ENCODE measurements at places on chromosomes 3 and 15.
A peak's percentile ranks its signal among the peaks of the same experiment; 100 is the strongest.

- no peak for DNase-seq
Measured at GRCh38 chr3:188972310-188972709, 199.5 kb upstream of the TPRG1 start.

DNA sequence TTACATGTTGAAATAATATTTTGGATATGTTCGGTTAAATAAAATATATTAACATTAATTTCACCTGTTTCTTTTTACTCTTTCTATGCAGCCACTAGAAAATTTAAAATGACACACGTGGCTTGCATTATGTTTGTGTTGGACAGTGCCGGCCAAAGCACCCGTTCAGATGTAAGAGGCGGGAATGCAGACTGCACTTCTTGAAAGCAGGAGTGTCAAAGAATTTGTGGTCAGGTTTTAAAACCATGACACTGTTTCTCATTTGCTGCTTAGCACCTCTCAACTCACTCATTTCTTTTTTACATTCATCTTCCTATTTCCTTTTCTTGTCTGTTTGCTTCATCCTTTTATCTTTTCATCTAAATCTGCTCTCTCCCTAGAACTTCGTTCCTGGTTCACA is 35.3 kb upstream of the MINAR1 start:
- no peak for DNase-seq

GRCh38 chr3:153094386-153094785 is 67.6 kb upstream of the RAP2B start:
- no peak for DNase-seq

GRCh38 chr15:51444112-51444511 is 102.7 kb downstream of the GLDN start:
- no peak for DNase-seq

- DNase-seq: no peak
Measured at GRCh38 chr3:126895178-126896066, 87.5 kb upstream of the PLXNA1 start.

DNA sequence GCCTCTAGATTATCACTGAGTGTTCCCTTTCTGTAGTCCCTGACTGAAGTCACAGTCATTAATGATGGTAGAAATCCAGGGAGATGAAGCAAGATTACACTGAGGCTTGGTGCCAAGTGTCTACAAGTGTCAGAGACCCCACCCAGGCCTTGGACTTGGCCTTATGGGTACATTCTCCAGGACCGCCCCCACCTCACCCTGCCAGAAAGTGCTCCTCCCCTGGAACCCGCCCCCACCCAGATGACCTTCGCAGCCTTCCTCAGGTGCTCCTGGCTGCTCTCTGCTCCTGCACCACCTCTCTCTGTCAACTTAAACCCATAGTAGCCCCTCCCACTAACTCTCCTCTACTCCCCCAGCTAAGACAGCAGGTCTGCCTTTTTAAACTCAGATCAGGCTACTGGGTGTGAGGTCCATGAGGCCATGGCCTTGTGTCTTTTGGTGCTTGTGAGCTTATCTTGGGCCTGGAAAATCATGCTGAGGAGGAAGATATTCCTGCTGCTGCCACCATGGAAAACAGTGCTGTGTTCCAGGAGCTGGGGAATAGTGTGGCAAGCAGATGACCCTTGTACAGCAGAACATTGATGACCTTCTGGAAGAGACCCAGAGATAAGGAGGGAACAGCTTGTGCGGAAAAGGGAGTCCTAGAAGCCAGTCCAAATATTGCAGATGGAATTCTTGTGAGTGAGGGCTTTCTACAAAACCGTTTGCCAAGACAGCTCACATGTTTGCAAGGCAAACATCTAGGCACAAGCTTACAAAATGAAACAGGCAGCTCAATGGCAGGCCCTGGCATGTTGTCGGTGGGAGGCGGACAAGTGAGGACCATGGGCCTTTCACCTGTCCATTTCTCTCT is 40.3 kb upstream of the NDUFB4 start:
- no peak for DNase-seq

DNA sequence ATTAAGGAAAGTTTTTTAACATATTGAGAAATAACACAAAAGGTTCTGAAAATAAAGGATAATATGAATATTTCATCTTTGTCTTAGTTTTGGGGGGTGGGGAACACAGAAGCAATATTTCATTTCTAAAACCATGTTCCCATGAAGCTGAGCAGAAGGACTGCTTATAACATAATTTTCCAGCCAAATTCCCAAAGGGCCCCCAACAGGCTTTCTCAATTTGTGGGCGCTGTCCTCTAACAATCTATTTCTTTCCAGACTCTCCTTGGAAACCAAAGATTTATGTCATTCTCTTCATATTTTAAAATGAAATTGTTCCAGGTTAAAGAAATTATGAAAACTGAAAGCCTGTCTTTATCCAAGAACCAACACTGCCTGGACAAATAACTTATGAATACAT is 273.5 kb downstream of the ZBTB20 start:
- DNase-seq: no peak

GRCh38 chr15:59237119-59237855 is 30.6 kb downstream of the LDHAL6B start:
- DNase-seq: no peak

- no peak for DNase-seq
Measured at GRCh38 chr3:42557854-42558253, 23.9 kb downstream of the SEC22C start.

- DNase-seq: no peak
Measured at GRCh38 chr3:42055291-42055690, 35.9 kb upstream of the TRAK1 start.

GRCh38 chr15:100439514-100439913 is 89.2 kb downstream of the CERS3 start:
- DNase-seq: no peak

DNA sequence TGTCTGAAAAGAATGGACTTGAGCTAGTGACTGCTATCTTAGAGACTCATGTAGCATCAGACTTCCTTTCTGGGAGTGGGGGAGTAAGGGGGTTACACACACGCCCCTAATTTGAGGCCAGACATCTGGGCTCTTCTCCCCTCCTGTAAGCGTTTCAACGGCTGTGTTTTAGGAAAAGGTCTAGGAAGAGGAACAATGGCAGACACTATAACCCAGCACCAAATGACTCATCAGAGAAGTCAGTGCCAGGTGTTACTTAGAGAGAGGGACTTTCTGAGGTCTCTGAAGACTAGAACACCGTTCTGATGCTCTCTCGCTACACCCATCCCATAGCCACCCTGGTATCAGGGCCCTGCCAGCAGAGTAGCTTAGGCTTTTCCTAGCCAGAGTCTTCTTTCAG is 65.5 kb downstream of the SSUH2 start:
- DNase-seq: no peak

DNA sequence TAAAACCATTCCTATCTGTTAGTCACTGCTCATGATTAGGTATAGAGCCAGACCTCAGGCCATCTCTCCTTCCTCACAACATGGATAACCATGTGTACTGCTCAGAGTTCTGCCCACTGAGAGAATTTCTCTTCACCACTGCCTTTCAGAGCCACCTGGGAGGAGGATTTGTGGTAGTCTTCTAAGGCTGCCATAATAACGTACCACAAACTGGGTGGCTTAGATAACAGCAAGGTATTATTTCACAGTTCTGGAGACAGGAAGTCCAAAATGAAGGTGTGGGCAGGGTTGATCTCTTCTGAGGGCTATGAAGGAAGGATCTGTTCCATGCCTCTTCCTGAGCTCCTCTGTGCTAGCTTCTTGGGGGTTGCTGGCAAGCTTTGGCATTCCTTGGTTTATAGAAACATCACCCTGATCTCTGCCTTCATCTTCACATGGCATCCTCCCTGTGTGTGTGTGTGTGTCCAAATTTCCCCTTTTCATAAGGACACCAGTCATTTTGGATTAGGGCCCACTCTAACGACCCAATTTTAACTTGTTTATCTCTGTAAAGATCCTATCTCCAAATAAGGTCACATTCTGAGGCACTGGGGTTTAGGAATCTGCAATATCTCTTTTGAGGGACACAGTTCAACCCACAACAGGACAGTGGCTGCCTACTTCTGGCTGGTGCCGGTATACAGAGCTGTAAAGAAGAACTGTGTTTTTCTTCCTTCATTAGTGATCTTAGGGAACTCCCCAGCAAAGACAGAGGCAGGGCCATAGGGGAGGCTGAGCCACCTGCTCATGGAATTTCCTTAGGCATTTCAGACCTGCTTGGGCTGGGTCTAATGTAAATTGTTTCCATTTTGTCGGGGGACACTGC is 42.1 kb upstream of the NOX5 start:
- no peak for DNase-seq

DNA sequence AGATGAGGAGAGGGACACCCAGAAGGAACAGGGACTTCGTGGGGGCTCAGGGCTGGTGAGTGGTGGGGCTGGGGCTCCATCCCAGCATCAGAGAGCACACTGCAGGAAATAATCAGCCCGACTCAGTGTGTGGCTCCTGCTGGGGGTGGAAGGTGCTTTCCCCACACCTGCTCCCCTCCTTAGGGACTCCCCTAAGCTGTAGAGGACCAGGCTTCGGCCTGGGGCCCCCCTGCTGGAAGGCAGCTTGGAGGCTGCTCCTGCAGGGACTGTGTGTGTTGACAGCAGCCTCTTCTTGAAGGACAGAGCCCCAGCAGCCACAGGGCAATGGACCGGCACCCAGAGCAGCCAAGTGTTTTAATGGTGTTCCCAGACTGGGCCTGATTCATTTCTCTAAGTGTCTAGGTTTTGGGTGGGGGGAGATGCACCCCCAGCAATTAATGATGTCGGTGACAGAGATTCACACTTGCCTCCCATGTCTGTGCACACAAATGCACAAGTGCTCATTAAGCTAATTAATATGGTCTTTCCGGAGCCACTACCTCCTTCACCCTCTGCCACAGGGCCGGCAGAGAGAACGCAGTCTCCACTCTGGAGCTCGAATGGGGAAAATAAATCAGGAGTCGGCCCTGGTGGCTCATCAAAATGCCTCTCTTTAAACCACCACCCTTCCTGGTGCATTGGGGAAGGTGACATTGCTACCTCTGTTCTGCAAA is 16.9 kb upstream of the FGD5 start:
- no peak for DNase-seq

DNA sequence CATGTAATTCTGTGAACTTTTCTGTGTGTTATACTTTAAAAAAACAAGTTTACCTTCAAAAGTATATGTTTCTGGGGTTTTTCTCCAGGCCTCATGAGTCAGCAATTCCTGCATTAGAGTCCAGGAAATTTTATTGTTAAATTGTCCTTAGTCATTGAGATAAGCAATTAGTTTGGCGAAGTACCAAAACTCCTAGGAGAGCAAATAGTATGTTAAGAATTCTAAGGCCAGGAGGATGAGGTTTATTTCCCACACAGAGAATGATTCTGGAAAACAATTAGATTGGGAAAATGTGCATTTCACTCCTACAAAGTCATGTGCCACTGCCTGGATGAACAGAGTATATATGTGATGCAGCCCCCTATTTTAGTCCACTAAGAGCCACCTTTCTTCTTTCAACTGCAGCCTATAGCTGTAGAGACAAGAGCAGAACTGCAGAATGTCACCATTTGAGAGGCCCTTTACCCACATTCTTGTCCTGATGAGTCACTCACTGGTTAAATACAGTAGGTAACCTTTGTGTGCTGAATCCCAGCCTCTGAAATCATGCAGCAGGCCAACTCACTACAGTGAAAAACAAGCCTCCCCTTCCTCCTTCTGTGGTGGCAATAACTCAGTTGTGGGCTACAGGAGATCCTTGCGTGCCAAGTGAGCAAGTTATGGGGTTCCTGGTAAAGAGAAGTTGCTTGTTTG is 452.8 kb upstream of the THBS1 start:
- no peak for DNase-seq

DNA sequence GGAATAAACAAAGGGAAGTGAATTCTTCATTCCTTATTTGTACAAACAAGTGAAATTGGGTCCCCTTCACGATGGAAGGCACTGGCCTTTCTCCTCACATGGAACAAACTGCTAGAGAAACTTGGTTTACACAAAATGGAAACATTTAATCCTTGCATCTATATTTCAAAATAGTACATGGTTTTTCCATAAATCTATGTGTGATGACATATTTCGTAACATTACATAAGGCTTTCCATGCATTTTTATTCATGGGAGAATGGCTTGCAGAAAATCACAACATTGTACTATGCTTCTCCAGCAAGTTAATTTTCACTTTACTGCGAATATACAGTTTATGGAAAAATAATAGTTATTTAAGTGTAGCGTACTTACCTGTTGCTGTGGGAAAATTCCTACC is 81.0 kb upstream of the CDIN1 start:
- no peak for DNase-seq

- no peak for DNase-seq
Measured at GRCh38 chr15:30650012-30650929, 24.3 kb downstream of the ARHGAP11B start.

DNA sequence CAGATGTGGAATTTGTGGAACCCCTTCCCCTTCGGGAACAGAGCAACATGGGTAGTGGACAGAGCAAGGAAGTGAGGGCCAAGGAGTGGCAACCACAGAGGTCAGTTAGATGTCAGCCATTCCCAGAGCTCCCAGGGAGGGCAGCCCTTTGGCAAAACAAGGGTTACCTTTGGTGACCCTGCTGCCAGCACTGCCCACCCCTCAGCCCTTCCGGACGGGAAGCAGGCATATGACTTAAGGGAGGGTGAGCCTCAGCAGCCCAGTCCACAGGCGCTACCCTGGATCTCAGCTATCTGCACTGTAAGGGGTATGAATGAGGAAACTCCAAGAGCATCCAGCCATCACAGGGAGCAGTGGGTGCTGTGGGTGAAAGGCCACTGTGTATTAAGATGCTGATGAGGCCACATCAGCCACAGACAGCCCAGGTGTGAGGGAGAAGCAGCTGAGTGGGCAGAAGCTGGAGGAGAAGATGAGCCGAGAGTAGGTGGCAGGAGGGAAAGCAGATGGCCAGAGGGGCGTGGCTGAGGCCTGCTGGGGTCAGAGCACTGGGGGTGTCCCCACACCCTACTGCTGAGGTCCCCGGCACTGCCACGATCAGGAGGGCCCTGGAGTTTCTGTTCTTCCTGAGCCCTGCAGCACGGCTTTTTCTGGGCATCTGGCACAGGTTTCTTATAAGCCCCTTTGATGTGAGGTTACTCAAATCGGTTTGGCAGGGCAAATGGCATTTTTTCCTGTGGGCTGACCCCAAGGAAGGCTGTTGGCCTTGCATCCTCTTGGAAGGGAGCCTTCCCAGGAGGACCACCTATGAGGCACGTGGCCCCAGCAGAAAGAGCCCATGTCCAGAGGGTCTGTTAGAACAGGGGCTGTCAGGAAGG is 6.2 kb downstream of the PLA2G4D start:
- DNase-seq: no peak

GRCh38 chr3:169966951-169967915 is 626 bp downstream of the SEC62 start:
- DNase-seq: peak; percentile 32

DNA sequence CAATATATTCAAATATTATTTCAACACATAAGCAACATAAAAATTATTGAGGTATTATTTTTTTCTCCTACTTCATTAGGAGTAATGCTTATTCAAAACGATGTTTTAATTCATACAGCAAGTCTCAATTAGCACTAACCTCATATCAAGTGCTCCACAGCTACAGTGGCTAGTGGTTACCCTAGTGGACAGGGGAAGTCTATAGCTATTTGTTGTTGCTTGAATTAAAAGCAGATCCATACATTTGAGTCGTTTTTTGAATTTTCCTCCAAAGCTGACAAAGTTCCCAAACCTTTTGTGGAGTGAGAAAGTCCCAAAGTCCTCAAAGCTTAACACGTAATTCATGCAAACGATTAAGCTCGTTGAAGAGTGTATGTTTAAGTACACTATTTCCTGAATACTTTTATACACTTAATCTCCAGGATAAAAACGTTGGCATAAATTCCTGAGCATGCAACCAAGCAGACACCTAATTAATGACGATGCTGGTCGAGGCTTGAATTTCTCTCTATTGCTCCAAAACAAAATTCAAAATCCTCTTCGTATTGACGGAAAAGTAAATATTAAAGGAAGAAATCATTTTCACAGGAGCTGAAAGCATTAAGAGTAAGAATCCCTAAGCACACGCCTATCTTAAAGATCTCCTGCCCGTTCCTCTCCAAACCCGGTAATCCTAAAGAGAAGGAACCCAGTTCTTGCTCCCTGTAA is 985 bp downstream of the VPS13C start:
- no peak for DNase-seq
